SK-N-SH treated with all-trans-retinoic acid at 6 μM for 48 hours (cell line): ENCODE measurements at places on chromosomes 5 and 9.
A peak's percentile ranks its signal among the peaks of the same experiment; 100 is the strongest.

GRCh38 chr9:94250456-94250855 is 8.6 kb upstream of the ZNF169 start:
- ATAC-seq, result no peak

DNA sequence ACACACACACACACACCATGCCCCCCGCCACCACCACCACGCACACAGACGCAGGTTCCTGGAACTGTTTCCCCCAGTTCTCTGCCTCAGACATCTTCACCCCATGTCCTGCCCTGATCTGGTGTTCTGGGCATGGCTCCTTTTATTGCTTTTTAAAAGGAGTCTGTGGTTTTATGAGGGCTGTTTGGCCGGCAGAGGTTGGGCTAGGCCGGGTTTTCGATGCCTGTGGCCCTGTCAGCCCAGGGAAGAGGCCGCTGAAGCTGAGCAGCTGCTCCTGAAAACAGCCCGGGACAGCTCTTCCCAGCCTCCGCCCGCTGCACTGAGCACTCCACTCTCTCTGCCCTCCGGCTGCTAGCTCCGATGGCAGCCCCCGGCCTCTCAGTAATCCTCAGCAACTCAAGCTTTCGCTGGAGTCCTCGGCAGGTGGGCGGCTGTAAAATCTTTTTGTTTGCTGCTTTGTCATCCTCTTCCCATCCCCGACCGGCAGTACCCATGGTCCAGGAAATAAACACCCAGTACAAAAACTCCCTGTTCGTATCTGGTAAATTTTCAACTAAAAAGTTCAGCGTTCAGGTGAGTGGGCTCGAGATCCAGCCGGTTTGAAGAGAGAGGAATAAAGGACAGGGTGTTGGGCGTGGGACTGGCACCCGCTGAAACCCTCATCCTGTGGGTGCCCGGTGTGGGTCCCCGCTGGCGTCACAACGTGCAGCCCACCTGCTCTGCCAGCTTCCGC is 103.0 kb upstream of the ERCC6L2 start:
- no peak for ATAC-seq

DNA sequence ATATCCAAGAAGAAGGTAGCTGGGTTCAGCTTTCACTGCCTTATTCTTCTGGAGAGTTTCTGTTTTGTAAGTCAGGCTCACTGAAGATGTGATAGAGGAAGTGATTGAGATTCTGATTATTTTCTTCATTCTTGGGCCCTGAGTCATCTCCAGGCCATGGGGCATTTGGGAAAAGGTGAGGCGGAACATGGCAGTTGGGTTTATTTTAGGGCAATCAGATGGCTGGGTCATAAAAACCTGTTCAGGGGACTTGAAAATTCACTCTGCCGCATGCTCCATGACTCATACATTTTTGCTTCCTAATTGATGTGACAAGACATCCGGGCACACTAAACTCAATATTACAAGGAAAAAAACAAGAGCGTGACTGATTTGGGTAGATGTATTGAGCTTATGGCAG is 265.7 kb upstream of the KLF4 start:
- ATAC-seq, result peak; percentile 18

GRCh38 chr9:125377584-125378250 is 116.1 kb downstream of the GAPVD1 start:
- no peak for ATAC-seq

DNA sequence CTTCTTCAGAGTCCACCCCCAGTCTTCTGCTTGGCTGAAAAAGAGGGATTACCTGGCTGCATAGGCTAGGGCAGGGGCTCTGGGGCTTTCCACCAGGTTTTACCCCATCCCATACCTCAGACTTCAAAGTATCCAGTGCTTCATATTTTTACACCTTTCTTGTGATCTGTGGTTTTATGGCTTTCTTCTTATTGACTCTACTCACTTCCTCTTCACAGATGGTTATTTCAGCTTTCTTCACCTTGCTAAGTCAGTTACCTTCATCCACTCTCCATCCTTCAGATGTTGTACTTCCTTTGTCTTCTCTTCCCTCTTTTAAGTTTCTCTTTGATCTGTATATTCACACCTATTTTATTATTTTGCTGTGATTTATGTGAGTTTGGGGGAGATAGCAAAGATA is 104.3 kb downstream of the GRIA1 start:
- ATAC-seq, result no peak

GRCh38 chr9:127018935-127019334 is 103.5 kb downstream of the ANGPTL2 start:
- no peak for ATAC-seq

DNA sequence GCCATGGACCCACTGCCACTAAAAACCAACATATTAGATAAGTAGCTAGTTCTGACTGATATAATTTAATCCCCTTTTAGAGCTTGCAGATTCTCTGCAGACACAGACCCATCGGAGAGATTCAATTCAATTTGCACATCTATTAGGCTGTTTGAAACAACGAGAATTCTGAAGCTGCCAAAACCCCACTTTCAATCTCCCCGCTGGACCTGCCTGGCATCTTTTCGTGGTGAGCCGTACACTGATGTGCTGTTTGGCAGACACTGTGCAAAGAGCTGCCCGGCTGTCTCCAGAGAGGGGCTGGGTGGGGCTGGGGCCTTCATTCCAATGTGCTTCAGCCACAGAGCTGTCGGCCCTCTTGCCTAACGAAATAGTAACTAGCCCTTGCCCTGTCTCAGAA is 42.1 kb upstream of the FAM240B start:
- no peak; the same call in 2 of the 3 replicates for ATAC-seq

DNA sequence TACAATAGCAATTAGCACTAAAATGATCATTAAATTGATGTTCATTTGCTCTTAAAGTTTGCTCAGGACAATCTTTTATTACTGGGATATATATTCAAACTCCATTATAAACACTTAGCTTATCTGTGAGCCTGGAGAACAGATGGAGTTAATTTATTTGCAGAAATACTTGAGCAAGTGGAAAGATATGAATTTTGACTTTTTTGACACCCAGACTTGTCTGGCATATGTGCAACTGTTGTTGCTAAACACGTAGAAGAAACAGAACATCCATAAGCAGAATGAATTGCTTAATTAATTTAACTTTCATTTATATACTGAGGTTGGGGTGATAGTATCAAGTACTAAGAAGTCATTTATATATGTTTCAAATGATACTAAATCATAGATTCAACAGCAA is 820.7 kb upstream of the TYRP1 start:
- no peak for ATAC-seq

DNA sequence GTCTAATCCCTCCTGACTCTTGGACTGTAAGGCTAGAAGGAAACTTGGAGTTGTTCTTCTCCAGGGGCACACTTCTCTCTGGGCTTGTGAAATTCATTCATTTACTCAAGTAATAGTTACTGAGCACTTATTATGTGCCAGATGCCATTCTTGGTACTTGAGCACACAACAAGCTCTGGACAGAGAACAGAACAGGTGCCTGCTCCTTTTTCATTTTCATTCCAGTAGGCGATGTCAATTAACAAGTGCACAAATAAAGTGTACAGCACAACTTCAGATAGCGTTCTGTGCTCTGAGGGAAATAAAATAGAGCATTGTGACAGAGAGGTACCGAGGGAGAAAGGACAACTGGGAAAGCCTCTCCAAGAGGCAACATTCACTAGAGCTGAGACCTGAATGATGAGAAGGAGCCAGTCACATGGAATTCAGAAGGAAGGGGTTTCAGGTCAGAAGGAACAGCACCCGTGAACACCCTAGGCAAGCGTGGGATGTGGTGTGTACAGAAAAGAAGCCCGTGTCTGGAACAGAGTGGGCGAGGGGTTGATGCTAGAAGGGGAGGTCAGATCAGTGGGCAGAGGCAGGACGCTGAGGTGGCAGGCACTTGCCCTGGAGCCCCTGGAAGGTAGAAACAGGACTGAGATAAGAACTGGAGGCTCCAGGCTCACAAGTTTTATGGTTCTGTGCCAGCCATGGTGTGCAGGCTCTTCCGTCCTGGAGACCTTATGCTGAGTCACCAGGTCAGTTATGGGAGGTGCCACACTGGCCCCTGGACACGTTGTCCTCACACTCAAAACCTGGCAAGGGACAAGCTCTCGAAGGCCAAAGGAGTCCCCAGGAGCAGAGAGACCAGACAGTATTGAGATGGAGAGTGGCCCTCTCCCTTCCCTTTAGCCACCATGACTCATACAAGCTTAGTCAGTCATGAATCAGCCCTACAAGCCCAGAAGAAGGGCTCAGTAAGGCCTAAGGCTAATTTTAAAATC is 7.2 kb upstream of the ABLIM3 start:
- peak; percentile 93 for ATAC-seq
